ENCODE measurements at places on chromosomes 4 and X. TPM values are rescaled to one million over a fixed set of nuclear protein-coding genes. Genes with fewer than 3 reads are reported as not detected.

The MSX1 gene
- 11.6 TPM for total RNA-seq

The PABPC5 gene
- total RNA-seq, result 0.03 TPM

The RBPJ gene
- total RNA-seq, result 13.0 TPM

The MAB21L2 gene
- total RNA-seq, result not detected

The PCDH18 gene
- total RNA-seq, result not detected

The GCNA gene
- 1.2 TPM for total RNA-seq

The CHM gene
- total RNA-seq, result 10.6 TPM

The MAGEC2 gene
- not detected for total RNA-seq

The KIT gene
- total RNA-seq, result not detected

The SLITRK4 gene
- not detected for total RNA-seq

The KDR gene
- not detected for total RNA-seq

The AVPR2 gene
- not detected for total RNA-seq

The UCP1 gene
- total RNA-seq, result 0.08 TPM
